Epithelial cell of prostate (primary cell): ENCODE measurements at places on chromosomes 2 and 18.
A peak's percentile ranks its signal among the peaks of the same experiment; 100 is the strongest.

GRCh38 chr2:126627643-126628042 is 28.3 kb upstream of the GYPC start:
- DNase-seq: no peak

DNA sequence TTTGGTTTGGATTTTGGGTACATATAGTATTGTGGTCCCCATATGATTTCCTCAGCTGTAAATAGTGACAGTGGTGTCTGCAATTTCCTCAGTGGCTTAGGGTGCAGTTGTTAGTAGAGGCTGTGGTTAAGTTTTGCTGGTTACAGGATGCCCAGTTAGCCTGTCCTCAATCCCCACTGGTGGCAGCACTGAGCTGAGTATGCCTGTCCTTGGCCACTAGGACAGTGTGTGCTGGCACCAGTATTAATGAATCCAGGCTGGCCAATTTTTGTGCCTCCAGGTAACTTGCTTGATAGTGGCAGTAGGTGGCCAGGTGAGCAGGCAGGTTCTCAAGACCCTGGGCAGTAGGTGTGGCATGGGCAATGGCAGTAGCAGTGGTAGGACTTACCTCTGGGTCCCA is 973.1 kb downstream of the TMEM182 start:
- DNase-seq: no peak

- DNase-seq: no peak
Measured at GRCh38 chr2:216698895-216699294, 3.5 kb upstream of the IGFBP5 start.

- DNase-seq: peak; percentile 64
Measured at GRCh38 chr2:240991378-240992263, 6.8 kb upstream of the SNED1 start.

DNA sequence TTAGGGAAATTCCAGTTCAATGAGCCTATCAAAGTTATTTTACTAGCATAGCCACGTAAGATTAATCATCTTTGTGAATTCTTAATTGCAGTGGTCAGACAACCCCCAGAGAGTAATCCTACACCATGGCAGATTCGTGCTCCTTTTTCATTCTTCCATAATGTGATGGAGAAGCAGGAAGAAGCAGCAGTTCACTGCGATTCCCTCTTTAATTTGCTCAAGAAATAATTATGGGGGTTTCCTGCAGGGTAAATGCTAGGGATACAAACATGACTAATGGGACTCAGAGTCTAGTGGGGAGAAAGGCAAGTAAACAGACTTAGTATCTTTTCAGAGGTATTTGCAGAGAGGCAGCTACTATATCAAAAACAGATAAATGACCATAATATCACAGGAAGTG is 175.8 kb upstream of the HNRNPA3 start:
- DNase-seq: no peak

DNA sequence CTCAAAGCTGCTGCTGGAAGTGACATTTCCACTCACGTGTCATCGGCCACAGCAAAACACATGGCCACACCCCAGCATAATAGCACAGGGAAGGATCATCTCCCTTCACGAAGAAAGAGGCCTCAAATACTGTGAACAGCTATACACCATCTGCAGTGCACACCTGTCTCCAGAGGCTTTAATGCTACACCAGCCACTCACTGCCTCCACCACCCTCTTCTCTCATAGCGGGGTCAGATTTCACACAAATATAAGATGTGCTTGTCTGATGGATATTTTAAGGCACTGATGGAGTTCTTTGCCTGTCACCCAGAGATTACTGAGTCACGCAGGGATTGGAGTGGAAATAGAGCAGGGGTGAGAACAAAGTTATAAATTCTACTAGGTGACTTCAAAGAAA is 374.0 kb downstream of the ZNF516 start:
- no peak for DNase-seq

- DNase-seq: no peak
Measured at GRCh38 chr2:15127876-15128275, 433.3 kb downstream of the NBAS start.

DNA sequence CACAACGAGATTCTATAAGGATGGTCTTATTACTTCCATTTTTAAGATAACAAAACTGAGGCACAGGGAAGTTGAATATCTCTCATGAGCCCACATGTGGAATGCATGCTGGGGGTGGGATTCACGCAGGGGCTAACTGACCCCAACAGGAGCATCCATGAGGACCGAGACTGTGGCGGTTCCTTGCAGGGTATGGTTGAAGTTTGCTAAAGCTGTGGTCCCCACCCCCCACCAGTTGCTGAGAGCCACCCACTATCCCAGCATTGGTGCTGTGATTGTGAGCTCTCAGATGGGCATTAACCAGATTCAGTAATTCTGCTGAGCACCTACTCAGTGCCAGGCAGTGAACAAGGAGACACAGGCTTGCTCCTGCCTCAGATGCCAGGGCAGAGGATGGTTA is 116.0 kb upstream of the TEX51 start:
- DNase-seq: no peak

DNA sequence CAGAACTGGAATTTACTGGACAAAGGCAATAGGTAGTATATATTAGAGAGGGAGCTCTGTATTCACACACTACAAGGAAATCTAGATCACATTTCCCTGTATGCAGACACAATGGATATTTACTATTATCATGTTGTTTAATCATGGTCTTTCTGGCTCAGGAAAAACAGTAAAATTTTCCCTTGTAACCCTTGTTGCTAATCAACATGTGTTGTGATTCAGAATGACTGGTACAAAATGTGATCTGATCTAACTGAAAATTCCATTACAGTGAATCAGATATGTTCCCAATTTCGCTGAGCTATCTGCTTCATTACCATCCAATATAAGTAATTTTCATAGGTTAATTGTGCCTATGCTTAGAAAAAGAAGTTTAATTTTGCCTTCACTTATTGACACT is 1109.7 kb downstream of the LRP1B start:
- DNase-seq: no peak

DNA sequence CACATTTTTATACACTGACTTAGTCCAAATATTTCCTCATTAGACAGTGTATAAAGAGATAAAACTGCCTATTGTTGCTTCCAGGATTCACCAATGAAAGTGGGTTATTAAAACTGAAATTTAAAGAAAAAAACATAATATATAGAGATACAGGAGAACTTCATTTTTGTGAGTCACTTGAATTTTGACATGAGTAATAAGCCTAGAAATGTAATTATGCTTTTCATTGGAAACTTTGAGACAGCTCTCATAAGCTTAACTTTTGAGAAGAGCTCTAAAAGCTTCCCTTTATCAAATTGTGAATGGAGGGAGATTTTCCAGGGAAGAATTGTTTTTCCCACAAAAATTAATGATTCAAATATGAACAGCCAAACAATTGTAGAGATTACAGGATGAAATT is 14.1 kb downstream of the DYNC2LI1 start:
- no peak for DNase-seq

GRCh38 chr2:37232131-37232933 is 874 bp downstream of the NDUFAF7 start:
- DNase-seq: no peak

GRCh38 chr2:138831154-138831553 is 51.0 kb upstream of the NXPH2 start:
- no peak for DNase-seq

DNA sequence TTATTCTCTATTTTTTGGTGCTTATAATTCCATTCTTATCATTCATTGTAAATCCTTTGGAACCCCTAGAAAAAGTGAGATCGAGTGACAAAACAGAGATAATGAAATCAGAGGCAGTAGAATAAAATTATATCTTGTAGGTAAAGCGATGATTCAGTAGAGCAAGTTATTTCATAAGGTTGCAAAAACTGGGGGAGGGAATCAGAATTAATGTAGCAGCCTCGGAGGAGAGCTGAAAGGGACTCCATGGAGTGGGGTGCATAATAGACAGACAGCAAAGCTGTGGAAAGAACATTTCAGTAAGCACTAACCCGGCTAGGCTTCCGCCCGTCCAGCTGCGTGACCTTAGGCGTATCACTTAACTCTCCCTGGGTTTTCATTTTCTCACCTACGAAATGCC is 289.7 kb downstream of the EN1 start:
- DNase-seq: no peak

DNA sequence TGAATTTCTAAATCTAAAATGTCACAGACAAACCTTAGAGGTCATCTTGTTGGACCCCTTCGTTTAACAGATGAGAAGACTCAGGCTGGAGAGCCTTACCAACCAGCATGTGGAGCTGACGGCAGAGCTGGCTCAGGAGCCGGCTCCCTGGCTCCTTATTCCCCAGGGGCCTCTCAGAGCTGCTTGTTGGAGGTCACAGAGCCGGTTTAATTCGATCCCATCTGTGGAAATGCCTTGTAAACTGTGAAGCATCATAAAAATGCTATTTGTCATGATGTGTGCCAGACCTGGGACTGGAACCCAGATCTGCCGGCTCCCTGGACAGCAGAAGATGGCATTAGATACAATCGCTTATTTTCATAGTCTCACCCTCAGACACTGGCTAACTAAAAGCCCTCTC is 8.2 kb upstream of the CIB4 start:
- no peak for DNase-seq

DNA sequence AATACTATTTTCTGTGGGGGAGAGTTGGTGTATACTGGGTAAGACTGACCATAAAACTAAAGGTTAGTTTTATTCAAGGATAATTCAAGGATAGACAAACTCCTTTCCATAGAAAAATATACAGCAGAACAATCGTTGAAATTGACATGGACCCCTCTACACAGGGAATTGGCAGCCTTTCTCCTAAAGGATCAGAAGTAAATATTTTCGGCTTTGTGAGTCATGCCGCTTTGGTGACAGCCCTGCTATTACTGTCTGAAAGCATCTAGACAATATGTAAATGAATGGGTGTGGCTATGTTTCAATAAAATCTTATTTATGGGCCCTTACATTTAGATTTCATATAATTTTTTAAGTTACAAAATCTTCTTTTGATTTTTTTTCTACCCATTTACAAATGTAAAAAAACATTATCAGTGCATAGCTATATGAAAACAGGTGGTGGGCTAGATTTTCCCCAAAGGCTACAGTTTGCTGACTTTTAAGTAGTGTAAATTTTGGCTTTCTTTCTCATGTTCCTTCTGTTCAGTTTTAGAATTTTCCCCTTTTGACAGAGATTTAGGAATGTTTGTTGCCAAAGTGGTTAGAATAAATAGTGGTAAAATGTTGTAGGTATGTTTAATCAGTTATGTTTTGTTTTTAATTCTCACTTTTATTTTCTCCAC is 270.6 kb downstream of the DCC start:
- DNase-seq: no peak

GRCh38 chr2:185208261-185208660 is 530.3 kb upstream of the FSIP2 start:
- DNase-seq: no peak

DNA sequence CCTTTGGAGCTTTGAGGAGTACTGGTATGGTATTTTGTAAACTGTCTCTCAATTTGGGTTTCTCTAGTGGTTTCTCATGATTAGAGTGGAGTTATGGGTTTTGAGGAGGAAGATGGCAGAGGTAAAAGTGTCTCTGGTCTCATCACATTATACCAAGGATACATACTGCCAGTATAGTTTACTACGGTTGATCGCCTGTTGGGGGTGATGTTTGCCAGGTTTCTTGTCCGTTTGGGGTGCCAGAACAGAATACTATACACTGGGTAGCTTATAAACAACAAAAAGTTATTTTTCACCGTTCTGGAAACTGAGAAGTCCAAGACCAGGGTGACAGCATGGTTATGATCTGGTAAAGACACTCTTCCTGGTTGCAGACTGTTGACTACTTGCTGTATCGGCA is 293.7 kb downstream of the NYAP2 start:
- no peak for DNase-seq

- no peak for DNase-seq
Measured at GRCh38 chr2:177763531-177764265, 308.9 kb downstream of the PDE11A start.

GRCh38 chr2:111221701-111222100 is 101.0 kb downstream of the BCL2L11 start:
- DNase-seq: no peak

DNA sequence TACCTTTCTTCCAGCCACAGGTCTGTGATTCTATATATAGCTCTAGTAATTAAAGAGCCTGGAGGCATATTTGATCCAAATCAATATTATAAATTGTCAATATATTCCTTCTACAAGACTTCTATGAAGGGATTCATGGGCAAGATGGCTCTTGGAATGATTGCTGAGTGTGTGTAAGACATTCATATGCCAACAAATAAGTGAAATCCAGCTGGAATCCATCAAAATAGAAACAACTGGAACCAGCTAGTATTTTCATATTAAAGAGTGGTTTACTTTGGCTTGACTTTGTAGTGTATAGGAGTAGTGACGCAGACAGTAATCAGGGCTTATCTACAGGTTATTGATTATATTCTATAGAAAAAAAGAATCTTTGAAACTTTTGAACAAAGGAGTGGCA is 83.4 kb downstream of the CALCRL start:
- no peak for DNase-seq

GRCh38 chr2:210412660-210413059 is 63.9 kb downstream of the LANCL1 start:
- no peak for DNase-seq

DNA sequence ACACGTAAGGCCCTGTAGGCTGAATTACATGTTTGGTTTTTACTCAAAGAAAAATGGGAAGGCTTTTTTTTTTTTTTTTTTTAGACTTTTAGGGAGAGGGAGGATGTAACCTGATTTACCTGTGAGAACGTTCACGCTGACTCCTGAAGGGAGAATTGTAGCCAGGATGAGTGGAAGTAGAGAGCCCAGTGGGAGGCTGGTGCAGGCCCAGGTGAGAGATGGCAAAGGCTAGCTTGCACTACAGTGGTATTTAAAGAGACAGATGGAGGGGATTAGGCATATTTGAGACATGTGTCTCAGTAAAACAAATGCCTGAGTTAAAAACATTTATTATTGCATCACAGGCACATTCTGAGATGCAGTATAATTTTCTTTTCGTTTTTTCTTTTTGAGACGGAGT is 107.9 kb downstream of the CCDC85A start:
- no peak for DNase-seq

DNA sequence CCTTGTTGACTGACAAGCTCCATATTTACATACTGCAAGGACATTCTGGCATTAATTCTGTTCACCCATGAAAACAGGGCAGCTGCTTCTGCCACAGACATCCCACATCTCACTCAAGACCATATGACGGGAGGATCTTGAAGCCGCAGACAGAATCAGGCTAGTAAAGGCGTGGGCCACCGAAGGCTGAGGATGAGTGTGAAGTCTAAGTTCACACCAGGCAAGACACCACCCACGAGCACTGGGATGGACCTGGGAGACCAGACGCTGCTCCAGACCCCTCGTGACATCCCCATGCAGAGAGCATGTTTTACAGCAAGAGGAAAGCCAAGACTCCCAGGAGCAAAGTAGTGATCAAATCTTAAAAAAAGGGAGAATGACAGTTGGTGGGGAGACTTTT is 3.2 kb downstream of the FHL2 start:
- no peak for DNase-seq

- no peak for DNase-seq
Measured at GRCh38 chr2:28590496-28591301, 94.8 kb downstream of the PLB1 start.

DNA sequence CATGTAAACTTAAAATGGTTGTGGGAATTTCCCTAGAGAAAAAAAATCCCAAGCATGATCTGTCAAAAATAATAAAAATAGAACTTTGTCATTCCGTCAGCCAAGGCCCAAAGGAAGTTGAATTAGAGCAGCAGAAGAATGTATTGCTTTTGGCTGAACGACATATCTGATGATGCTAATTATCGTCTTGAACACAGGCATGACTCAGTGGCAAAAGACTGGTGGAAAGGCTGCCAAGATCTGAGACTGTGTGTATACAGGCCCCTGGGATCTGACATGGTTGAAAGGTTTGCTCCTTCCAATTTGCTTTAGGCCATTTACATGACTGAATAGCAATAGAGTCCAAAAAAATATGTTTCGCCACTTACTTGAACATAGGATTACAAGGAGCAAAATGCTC is 1057.1 kb upstream of the CRIM1 start:
- DNase-seq: peak; percentile 34

- DNase-seq: no peak
Measured at GRCh38 chr2:111898703-111899514, 502 bp downstream of the MERTK start.
